ENCODE measurements at places on chromosomes 13 and 19.

DNA sequence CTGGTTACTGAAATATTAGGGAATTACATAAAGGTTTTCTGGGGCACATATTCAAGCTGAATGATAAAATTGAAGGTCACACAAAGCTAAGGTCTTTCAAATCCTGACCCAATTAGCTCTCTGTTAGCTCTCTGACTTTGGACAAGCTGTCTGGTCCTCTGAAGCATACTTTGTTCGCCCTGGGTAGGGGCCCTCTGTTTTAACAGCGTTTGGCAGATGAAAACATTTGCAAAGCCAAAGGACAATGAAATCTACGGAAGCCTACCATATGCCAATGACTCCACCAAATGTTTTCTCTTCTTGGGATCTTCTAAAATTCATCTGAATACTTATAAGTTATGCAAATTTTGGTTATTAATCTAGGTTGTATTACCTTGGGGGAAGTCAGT, 14.5 kb upstream of the GJA3 start:
- DNase-seq: no peak

DNA sequence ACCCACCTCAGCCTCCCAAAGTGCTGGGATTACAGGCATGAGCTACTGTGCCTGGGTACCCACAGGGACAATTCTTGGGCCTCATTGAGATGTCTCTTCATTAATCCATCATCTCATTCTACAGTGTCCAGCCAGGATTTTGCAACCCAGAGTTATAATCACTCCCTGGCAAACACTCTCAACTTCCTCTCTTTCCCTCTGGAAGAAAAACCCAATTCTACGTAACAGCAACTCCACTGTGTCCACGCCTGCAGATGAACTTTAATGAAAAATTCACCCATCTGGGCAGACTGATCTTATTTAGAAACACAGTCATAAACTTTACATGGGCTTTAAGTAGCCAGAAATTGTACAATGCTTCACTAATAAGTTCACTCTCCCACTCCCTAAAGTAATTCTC, 90.1 kb upstream of the ABCC4 start:
- DNase-seq: no peak

DNA sequence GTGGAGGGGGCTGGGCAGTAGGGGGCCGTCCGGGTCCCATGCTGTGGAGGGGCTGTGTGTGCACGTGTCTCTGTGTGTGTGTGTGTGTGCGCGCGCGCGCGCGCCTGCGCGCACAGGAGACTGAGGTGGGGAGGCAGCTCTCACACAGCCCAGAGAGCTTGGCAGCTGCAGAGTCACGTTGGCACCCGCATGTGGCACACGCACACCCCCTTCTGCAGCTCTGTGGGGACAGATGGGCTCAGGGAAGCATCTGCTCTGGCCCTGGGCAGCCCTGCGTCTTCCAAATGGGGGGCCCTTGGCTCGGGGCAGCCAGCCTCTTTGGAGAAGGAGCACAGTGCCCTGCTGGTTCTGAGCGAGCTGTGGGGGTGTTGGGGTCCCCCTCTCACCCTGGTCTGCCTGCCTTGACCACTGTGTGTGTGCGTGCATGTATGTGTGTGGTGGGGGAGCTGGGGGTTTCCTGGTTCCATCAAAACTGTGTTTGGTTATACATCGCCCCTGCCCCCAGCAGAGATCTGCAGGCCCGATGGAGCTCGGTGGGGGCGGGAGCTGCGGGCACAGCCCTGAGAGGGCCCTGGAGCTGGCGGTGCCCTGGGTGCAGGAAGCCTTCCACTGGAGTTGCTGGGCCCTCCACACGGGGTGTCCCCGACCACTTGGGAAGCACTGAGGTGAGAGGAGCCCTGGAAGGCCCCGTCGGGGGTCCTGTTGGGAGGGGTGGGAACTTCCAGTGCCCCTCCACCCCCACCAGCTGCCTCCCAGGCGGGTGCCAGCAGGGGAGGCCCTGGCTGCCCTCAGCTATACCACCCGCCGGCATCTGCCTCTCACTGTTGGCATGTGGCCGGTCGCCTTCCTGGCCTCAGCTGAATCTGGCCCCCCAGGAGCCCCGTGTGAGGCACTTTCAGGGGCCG, 67.1 kb downstream of the KDM4B start:
- no peak for DNase-seq

- no peak for DNase-seq
Measured at GRCh38 chr13:23844132-23844531, 45.1 kb downstream of the MIPEP start.

DNA sequence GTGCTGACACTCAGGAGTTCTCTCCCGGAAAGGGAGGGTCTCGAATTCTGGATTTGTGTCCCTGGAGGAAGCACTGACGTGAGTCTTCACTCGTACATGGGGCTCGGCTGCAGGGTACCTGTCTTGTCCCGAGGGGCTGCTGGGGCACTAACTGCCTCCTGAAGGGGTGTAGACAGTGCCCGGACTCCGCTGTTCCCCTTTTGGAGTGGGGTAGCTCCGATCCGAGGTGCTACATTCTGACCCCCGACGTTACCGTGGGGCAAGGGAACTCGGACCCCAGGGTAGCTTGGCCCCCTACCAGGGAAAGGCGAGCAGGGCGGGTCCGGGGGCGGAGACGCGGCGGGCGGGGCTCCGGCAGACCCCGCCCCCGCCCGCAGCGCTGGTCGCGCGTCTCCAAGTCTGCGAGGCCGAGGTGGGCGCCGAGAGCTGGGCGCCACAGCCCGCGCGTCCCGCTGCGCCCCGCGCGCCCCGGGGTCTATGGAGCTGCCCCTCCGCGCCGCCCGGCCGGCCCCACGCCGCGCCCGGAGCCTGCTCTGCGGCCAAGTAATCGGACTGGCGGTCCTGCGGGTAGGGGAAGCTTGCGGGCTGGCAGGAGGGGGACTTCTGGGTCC, at the start of gene NPAS1:
Gene NPAS1 (plus strand): TSS at position 407 of the 611 bp plus-strand sequence. CDS start 1,211 bp downstream, outside the sequence.
- no peak for DNase-seq

- no peak for DNase-seq
Measured at GRCh38 chr19:4494691-4495064, 22.6 kb downstream of the HDGFL2 start.
